ENCODE measurements at places on chromosomes 6 and 20.

DNA sequence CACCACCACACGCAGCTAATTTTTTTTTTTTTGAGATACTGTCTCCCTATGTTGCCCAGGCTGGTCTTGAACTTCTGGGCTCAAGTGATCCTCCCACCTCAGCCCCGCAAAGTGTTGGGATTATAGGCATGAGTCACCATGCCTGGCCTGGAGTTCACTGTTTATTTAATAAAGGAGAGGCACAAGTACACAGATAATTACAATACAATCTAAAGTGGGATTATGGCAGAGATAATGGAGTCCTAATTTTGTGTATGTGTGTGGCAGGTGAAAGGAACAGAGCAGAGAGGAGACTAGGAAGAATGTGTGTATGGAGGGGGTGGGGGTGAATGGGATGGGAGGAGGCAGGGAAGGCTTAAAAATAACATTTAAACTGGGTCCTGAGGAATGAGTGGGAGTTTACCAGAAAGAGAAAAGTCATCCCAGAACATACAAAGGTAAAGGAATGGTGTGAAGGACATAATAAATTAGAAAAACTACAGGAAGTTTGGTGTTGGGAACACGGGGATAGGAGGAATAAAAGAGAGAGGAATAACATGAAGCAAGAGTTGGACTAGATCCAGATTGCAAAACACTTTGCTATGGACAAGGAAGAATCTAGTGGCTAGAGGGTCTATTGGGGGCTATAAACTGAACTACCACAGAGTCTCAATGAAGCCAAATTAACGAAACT lies 4.4 kb downstream of the NCOA5 start:
- DNase-seq, result no peak

DNA sequence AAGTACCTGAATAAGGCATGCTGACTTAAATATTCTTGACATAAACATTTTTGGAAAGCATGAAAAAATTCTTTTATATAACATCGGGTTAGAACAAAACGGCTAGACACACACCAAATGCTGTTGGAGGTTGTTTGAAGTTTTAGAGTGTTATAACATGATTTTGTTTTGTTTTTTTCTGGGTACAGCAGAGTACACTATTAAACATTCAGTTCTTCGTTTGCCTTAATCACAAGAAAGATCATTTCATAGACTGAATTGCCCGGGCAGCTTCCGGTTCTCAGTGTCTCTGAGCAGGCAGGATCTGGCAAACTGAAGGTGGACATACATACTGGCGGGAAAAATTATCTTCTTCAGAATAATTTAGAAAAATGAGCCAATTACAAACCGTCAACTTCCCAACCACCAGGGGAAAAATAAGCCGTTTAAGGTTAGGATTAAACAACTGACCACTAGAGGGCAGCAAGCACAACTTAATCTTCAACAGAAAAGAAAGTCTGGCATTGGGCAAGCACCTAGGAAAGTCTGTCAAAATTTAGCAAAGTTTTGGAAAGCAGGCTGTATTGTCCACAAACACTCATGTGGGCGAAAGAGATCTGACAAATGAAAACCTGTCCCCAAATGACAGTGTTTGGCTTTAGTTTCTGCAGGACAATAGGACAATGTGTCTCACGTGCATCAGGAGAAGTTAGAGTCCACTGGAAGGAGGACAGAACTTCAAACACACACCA lies 15.0 kb downstream of the ZNF217 start:
- DNase-seq, result peak; percentile 64

DNA sequence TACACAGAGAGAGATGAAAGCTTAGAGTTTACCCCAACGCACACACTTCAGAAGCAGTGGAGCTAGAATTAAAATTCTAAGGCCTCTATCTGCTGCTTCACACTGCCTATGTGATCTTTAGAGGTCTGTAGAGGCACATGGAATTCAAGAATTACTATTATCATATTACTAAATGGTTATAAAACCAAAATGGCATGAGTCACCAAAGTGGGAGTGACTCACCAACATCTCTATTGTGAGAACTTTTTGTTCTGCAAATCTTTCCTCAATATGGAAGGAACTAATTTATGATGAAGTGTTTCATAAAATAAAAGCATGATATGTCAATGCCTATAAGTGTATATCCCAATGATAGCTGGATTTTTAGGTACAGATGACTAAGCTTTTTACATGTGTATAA lies 28.5 kb upstream of the TMEM244 start:
- DNase-seq, result no peak

DNA sequence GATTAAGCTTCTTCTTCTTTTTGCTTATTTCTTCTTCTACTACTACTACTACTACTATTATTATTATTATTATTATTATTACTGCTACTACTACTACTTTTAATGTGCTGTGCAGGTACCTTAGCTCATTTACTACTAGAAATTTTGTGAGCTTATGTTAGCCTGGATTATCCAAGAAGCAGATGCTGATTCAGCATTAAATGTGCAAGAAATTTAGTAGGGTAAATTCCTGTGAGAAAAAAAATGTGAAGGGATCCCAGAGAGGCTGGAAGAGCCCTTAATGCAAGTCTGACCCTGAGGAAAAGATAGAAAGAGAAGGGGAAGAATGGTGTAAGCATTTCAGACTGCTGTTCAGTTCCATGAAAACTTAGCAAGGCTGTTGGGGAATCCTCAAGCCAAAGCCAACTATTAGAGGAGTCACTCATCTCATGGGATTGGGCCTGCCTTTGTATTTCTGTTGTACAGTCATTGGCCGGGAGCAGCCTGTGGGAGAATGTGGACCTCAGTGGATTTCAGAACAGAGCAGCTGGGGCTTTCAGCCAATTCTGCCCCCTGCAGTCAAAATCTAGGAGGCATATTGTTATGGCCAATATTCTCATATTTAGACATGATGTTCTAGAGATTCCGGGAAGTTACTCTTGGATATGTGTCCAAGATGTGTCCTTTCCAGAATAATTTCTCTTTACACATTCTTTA lies 37.2 kb upstream of the TSPYL1 start:
- no peak for DNase-seq

- no peak for DNase-seq
Measured at GRCh38 chr20:63046841-63047240, 40.1 kb upstream of the BHLHE23 start.

GRCh38 chr6:168951217-168951616 lies 302.4 kb downstream of the THBS2 start:
- no peak for DNase-seq

- DNase-seq, result peak; percentile 44
Measured at GRCh38 chr20:46752728-46753127, 43.3 kb downstream of the SLC2A10 start.

- DNase-seq, result no peak
Measured at GRCh38 chr20:25643716-25644115, 19.9 kb upstream of the NANP start.

DNA sequence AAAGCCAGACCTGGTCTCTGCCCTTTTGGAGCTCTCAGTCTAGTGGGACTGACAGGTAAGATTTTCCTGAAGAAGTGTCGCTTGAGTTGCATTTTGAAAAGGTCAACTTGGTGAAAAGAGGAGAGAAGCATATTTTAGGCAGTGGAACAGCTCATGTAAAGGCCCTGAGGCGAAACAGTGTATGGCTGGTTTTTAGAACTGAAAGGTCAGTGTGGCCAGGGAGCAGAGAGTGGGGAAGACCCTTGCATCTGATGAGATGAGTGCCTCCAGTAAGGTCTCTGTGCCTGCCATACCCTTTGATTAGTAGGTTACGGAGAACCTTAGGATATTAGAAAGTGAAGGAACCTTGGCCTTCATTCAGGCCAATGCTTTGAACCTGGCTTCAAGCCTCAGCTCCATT lies 55.9 kb upstream of the SAYSD1 start:
- no peak for DNase-seq

DNA sequence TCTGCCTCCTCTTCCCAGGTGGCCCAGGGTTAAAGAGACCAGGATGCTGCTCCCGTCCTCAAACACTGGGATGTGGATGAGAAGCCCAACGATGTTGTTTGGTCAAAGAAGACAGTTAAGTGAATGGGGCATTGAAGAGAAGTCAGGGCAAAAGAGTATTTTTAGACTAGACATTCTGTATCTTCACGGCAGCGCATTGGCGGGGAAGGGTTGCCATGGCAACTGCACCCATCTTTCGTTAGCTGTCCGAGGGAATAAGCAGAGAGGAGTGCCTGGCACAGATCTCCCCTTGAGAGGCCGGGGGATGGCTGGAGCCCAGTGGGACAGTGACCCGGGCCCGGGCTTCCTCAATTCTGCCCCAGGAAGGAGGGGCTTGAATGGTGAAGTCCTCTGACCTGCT lies 56.4 kb upstream of the GPR31 start:
- no peak for DNase-seq

DNA sequence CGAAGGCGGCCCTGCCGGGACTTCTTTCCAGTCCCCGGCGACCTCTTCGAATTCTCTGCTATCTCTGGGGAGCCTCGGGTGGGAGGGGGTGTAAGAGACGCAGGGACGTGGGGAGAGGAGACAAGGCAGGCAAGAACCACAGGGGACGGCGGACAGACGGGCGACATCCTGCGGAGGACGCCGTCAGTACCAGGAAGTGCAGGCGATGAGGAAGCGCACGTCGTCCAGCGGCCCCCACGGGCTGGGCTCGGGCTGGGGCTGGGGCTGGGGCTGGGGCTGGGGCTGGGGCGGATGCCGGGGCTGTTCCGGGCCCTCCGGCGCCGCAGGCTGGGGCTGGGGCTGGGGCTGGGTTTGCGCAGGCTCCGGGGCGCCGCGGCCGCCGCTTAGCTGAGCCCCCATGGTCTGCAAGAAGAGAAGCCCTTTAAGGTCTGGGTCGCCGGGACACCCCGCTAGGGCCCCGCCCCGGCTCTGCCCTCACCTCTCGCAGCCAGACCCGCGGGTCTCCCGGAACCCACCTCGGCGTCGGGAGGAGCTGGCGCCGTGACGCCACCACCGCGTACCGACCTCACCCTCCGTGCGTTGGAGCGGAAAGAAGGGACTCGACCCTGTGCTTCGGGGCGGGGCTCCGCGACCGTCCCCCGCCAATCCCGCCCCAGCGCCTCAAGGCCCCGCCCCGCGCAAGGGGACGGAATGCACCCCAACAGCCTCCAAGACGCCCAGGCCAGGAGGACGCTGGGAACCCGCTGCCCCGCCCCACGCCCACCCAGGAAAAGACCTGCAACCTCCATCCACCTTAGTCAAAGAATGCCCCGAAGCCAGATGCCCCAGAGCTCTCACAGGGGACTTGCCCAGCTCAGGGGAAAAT lies at the start of gene MMP24OS:
Gene MMP24OS (minus strand): TSS at position 592 of the 865 bp plus-strand sequence. CDS start 193 bp downstream, at position 399.
- DNase-seq, result peak; percentile 87

DNA sequence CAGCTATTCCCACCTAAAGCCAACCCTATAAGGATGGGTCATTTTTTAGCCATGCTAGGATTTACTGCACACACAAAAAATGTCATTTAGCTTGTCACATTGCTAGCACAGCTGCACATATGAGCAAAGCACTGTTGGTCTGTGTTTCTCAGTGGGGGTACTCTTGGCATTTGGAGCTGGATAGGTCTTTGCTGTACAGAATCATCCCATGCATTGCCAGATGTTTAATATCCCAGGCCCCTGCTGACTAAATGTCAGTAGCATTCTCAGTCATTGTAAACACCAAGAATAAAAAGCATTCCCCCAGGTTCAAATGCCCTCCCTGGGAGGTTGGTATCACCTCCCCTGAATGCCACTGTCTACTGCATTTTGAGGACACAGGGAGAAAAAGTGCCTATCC lies 14.6 kb upstream of the LTV1 start:
- no peak for DNase-seq

DNA sequence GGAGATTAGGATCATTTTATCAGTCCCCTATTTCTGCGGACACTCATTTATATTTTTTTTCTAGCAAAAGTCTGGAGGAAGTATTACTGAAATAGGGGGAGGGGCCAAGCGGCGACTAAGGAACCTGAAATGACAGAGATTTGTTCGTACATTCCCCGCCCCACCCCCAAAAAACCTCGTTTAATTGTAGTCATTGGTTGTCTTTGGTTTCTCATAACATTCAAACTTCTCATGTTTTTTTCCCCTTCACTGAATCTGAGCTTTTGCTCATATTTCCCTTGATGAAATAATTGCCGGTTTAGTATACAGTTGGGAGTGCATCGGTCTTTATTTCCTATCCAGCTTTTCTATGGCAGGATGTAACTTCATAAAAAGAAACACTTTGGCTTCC lies 768 bp upstream of the FYN start:
- peak; percentile 59 for DNase-seq

- DNase-seq, result no peak
Measured at GRCh38 chr6:156869980-156870398, 92.8 kb downstream of the ARID1B start.

GRCh38 chr6:164370773-164371172 lies 938.6 kb downstream of the C6orf118 start:
- no peak for DNase-seq

GRCh38 chr6:29680416-29680815 lies 536 bp downstream of the ZFP57 start:
- no peak for DNase-seq

GRCh38 chr20:41482647-41483552 lies 116.3 kb upstream of the EMILIN3 start:
- DNase-seq, result no peak

GRCh38 chr20:63701329-63702035 lies 5.0 kb downstream of the TNFRSF6B start:
- DNase-seq, result no peak
